ENCODE measurements at places on chromosomes 6 and 20.
A peak's percentile ranks its signal among the peaks of the same experiment; 100 is the strongest.

DNA sequence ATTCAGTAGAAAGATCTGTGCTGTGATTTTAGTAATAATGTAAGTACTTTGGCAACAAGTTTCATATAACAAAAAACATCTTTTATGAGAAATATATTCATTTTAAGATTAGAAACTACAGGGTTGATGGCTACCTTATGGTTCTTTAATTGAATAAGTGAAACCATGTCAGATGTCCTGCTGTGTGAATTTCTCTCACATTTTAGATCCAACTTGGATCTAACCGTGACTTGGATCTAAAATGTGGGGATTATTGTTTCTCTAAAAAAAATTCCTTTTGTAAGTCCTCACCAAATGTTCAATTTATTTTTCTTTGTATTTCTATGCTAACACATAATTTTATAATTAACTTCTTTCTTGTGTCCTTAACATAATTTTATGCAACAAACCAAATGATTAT lies 30.4 kb downstream of the ZC2HC1B start:
- DNase-seq = no peak

DNA sequence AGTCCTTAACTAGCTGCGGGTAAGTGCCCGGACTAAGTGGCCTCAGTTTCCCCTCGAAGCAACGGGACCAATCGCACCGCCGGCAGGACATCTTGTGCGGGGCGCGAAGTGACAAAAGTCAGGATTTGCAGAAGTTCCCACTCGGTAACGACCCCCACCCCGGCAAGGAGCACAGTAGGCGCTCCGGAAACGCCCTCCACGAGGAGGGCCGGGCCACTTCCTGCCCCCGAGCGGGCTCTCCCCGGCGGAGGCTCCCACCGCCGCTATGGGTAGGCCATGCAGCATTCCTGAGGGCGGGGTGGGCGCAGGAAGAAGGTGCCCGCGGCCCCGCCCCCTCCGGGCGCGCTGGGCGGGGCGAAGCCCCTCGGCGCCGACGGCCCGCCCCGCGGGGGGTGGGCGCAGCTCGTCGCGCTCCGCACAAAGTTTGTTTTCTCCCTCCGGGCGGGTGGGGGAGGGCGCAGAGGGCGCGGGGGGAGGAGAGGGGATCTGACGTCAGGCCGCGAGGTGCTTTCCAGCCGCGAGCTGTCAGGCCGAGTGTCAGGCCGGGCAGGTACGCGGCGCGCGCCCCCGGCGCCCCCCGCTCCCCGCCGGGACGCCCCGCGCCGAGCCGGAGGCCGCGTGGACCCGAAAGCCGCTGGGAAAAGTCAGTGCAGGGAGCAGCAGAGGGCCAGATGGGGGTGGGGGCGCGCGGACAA lies at the start of gene TGIF2:
TSS of gene TGIF2 (plus strand) at position 495 of the 695 bp plus-strand sequence. CDS start 5,178 bp downstream, outside the sequence.
- peak; percentile 94 for DNase-seq

GRCh38 chr20:31705598-31706597 lies 16.8 kb downstream of the BCL2L1 start:
- no peak for DNase-seq

- DNase-seq = peak; percentile 72
These were observed 59.5 kb downstream of the TRIM38 start for GRCh38 chr6:26022132-26022472.

DNA sequence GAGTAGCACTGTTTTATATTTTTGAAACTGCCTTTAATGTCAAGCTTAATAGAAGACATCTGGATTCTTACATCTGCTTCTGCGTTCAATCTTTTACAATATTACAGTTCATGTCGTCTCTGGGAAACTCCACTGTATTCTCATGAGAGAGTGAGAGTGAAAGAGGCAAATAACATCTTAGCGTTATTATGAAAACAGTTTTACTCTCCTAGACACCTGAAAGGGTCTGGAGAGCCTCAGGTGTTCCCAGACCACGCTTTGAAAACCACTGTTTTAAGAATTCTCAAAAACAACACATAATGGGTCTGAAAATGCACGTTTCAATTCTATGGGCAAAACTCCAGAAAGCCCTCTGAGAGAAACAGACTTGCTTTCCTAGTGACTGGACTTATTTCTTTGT lies 63.3 kb downstream of the ARHGAP18 start:
- no peak for DNase-seq

- peak; percentile 83 for DNase-seq
These were observed 838 bp downstream of the STMN3 start for GRCh38 chr20:63652192-63652980.

- peak; percentile 90 for DNase-seq
These were observed 43.0 kb upstream of the PTGIS start for GRCh38 chr20:49610691-49611538.

DNA sequence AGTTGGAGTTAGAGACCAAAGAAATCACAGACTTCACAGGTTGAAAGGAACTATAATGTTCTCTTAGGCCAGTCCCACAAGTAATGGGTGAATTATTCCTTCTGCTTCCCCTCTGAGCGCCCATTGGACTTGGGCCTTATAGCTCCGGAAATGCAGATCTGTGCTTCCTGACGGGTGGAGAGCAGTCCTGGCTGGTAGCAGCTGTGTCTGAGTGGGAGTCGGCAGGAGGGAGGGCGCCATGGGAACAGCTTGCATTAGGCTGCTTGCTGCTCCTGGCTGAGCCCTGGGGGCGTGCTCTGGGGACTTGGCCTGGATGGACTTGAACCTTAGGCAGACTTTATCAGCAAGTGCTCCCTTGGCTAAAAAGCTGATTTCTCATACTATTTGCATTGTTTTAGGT lies 18.4 kb upstream of the NUP153 start:
- no peak for DNase-seq

DNA sequence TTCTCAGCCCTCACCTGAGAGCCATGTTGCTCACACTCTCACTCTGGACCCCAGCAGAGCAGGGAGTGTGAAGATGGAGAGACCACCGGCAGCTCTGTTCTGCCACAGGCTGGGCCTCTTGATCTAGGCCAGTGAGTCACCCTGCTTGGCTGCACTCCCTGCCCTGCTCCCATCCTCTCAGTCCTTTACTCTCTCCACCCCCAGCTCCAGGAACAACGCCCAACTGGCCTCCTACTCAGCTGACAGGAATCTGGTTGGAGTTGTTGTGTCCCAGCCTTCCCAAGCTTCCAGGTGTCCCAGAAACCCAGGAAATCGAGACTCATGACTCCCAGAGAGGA lies at the start of gene PSORS1C1:
TSS of gene PSORS1C1 (plus strand) at position 260 of the 338 bp plus-strand sequence. CDS start 14,833 bp downstream, outside the sequence.
- DNase-seq = no peak

- DNase-seq = peak; percentile 77
These were observed 1.1 kb upstream of the AFDN start for GRCh38 chr6:167825332-167826229.

- DNase-seq = no peak
These were observed 209.0 kb downstream of the TTLL2 start for GRCh38 chr6:167533851-167534250.

DNA sequence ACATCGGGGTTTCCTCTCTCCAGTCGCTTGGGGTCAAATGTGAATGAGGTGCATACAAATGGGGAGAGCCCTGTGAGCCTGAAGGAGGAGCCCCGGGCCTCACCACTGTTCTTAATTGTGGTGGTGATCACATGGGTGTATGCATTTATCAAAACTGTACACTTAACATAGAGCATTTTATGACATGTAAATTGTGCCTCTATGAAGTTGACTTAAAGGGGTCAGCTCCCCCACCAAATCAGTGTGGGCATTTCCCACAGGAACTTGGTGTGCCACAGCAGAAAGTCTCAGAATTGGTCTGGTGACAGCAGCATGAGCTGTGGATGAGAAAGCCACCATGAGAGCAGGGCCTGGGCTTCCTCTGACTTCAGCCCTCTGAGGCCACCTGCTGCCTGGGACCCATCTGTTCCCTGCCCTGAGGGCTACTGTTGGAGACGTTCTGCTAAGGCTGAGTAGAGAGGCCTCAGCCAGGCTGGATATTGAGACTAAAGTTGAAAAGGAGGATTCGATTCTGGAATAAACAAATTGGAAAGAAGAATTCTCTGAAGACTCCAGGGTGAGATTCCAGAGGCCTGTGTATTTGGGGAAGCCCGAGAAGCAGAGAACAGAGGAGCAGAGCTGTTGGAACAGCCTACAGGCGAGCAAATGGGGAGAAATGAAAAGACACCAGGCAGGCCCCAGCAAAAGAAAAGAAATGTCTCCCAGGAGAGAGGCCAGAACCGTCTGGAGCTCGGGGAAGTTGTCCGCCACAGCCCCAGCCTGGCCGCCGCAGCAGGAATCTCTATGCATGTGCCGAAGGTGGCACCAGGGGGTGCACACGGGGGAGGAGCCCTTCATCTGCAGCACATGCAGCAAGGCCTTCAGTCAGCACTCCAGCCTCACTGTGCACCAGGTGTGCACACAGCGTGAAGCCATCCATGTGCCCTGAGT lies 37.6 kb upstream of the XRN2 start:
- no peak for DNase-seq

GRCh38 chr6:168603234-168603633 lies 162.2 kb downstream of the SMOC2 start:
- no peak for DNase-seq

- no peak for DNase-seq
These were observed 39.3 kb downstream of the DTNBP1 start for GRCh38 chr6:15623276-15624116.

DNA sequence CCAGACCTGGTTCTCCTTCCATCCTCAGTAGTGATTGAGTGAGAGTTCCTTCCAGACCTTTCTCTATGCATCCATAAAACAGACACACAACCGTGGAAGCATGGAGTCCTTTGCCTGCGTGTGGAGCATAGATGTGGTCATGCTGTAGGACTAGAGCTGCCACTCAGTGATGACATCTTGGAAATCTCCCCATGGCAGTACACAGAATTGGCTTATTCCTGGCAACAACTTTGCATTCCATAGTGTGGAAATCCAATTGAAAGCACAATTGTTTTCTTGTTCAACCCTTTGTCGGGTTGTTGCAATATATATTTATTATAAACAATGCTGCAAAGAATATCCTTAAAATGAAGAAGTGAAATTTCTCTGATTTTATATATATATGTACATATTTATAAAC lies 547.8 kb downstream of the CDH26 start:
- no peak for DNase-seq

- no peak for DNase-seq
These were observed 34.8 kb downstream of the HFE start for GRCh38 chr6:26122005-26122388.

DNA sequence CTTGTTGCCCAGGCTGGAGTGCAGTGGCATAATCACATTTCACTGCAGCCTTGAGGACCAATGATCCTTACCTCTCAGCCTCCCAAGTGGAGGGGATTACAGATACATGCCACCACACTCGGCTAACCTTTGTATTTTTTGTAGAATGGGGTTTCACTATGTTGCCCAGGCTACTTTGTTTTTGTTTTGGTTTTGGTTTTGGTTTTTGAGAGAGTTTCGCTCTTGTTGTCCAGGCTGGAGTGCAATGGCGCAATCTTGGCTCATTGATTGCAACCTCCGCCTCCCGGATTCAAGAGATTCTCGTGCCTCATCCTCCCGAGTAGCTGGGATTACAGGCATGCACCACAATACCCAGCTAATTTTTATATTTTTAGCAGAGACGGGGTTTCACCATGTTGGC lies 105.5 kb downstream of the BMP7 start:
- DNase-seq = no peak

DNA sequence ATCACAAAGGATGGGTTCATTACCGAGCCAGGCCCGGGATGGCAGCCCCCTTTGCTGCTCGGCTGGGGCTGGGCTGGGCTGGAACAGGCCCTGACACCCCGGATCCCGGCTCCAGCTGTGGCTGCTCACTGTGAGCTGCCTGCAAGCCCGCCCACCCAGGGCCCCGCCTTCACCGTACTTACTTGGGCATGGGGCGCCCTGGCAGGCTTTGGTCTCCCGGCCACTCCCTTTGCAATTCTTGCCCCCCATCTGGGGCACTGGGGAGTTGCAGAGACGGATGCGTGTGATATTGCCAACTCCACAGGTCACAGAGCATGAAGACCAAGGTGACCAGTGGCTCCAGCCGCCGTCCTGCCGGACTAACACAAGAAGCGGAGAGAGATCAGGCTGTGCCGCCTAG lies 16.7 kb downstream of the THBS2 start:
- DNase-seq = peak; percentile 44

DNA sequence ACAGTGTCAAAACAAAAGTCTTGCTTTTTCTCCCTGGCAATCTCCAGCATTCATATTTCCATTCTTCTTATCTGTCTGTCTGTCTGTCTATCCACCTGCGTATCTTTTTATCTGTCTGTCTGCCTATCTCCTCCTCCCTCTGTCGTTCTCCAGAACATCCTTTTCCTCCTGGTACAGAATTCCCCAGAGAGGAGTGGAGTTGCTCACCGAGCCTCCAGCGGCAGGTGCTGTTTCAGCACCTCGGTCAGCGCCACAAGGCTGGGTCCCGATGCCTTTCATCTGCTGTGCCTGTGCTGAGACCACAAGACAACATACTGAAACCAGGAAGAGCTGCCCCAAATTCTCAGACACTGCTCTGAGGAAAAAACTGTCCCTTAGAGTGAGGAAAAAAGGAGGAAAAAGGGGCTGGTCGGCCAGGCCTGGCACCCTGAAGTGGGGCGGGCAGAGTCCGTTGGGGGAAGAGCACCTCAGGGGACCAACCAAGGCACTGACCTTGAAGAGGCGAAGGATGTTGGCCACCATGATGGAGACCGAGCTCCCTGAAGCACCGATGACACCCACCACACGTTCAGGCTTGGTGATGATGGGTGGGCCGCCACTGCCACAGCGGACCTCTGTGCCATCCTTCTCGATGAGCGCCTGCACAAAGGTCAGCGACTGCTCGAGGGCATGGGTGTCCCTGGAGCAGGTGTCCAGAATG lies 13.3 kb downstream of the GRM4 start:
- DNase-seq = peak; percentile 66

DNA sequence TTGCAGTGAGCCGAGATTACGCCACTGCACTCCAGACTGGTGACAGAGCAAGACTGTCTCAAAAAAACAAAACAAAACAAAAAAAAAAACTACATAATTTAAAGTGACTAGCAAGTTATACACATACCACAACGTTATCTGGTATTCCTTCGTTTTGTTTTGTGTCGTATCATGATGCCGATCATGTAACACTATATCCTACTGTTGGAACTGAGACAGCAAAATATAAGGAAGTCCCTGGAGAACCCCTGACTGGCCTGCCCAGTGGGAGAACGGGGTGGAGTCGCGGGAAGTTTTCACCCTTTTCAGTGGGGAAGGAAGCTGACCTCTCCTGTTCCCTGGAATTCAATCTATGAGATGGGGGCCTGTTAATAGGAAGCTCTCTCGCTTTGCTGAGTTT lies 15.1 kb downstream of the SOX4 start:
- no peak for DNase-seq

GRCh38 chr6:20464041-20464440 lies 62.4 kb downstream of the E2F3 start:
- no peak for DNase-seq

- no peak for DNase-seq
These were observed 170.8 kb downstream of the SASH1 start for GRCh38 chr6:148513145-148514071.

- DNase-seq = no peak
These were observed 77.8 kb downstream of the ESR1 start for GRCh38 chr6:151885234-151885633.

GRCh38 chr6:29744621-29745020 lies 21.4 kb downstream of the HLA-F start:
- no peak for DNase-seq
